Brain pericyte (primary cell): ENCODE measurements at places on chromosomes 7 and 10.

- no peak for DNase-seq
Measured at GRCh38 chr7:30503274-30504212, 1.1 kb downstream of the GGCT start.

DNA sequence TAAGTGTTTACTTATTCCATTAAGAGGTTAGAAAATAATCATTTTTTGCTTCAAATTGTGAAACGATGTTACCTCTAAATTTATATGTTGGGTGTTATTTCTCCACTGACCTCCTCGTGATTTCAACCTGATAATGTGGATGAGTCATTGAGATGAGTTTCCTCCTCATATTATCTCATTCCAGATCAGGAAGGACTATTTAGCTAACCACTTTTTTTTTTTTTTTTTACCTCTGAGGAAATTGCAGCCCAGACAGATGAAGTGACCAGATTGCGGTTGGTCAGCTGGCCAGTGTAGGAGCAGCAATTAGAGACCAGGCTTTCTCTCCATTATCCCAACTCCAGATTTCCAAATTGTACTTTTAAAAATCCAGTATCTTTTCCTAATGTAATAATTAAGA, 248.7 kb downstream of the FZD1 start:
- DNase-seq, result no peak

- no peak for DNase-seq
Measured at GRCh38 chr10:61795551-61795950, 105.9 kb upstream of the ARID5B start.

GRCh38 chr7:94374231-94374630, 20.5 kb upstream of the COL1A2 start:
- peak; percentile 72 for DNase-seq

- DNase-seq, result no peak
Measured at GRCh38 chr10:129424978-129425377, 42.1 kb upstream of the MGMT start.
